Caki2 (cell line): ENCODE measurements at places on chromosomes 6 and 20. TPM values are rescaled to one million over a fixed set of nuclear protein-coding genes. Genes with fewer than 3 reads are reported as not detected.

Gene MAFB
- total RNA-seq: 0.03 TPM in 1 of 2 replicates, not detected in the other

Gene PAK5
- not detected in 2 replicates for total RNA-seq

Gene PRIM2
- 78.5 and 81.3 TPM in 2 replicates for total RNA-seq

Gene SLC4A11
- 0.17 and 2.1 TPM in 2 replicates for total RNA-seq

Gene HLA-DMB
- 0.35 and 13.2 TPM in 2 replicates for total RNA-seq

Gene MYBL2
- 13.6 and 28.6 TPM in 2 replicates for total RNA-seq

Gene DZANK1
- total RNA-seq: 2.7 and 5.0 TPM in 2 replicates

Gene CALHM4
- not detected in 2 replicates for total RNA-seq

Gene TCF21
- not detected in 2 replicates for total RNA-seq

Gene RMND1
- total RNA-seq: 56.2 and 60.8 TPM in 2 replicates

Gene RBPJL
- not detected in 2 replicates for total RNA-seq

Gene MYH7B
- total RNA-seq: 0.03 TPM in 1 of 2 replicates, not detected in the other

Gene USP49
- total RNA-seq: 1.6 and 3.1 TPM in 2 replicates

Gene KCNB1
- total RNA-seq: not detected in 2 replicates

Gene SRSF12
- total RNA-seq: 1.9 and 2.8 TPM in 2 replicates

Gene KCNS1
- not detected in 2 replicates for total RNA-seq

Gene MTCH1
- 216 and 218 TPM in 2 replicates for total RNA-seq

Gene CDK19
- 7.6 and 8.9 TPM in 2 replicates for total RNA-seq

Gene PRDM13
- 1.9 and 2.6 TPM in 2 replicates for total RNA-seq

Gene CYP24A1
- 154 and 180 TPM in 2 replicates for total RNA-seq

Gene C6orf163
- not detected in 2 replicates for total RNA-seq

Gene SIRPD
- not detected in 2 replicates for total RNA-seq

Gene DPPA5
- not detected in 2 replicates for total RNA-seq

Gene SLC12A5
- total RNA-seq: 7.9 TPM in 1 of 2 replicates, not detected in the other

Gene PRSS35
- total RNA-seq: 0.09 and 0.34 TPM in 2 replicates

Gene BPI
- not detected in 2 replicates for total RNA-seq

Gene DEFB132
- total RNA-seq: not detected in 2 replicates

Gene LINC00237
- total RNA-seq: not detected in 2 replicates

Gene DAAM2
- not detected in 2 replicates for total RNA-seq

Gene STX16
- total RNA-seq: 31.2 and 43.7 TPM in 2 replicates

Gene ZDHHC14
- total RNA-seq: 5.5 and 9.8 TPM in 2 replicates

Gene GDAP1L1
- 0.37 TPM in 1 of 2 replicates, not detected in the other for total RNA-seq

Gene RIPOR2
- total RNA-seq: 2.3 and 13.6 TPM in 2 replicates

Gene ZNF311
- total RNA-seq: 4.1 and 5.9 TPM in 2 replicates

Gene SSTR4
- not detected in 2 replicates for total RNA-seq

Gene C6orf15
- total RNA-seq: not detected in 2 replicates

Gene ADA
- total RNA-seq: 33.6 and 102 TPM in 2 replicates

Gene CST2
- total RNA-seq: 240 and 270 TPM in 2 replicates

Gene MED23
- 15.6 and 16.0 TPM in 2 replicates for total RNA-seq

Gene ERVFRD-1
- total RNA-seq: not detected in 2 replicates
